ENCODE measurements at places on chromosomes 13 and 19.

DNA sequence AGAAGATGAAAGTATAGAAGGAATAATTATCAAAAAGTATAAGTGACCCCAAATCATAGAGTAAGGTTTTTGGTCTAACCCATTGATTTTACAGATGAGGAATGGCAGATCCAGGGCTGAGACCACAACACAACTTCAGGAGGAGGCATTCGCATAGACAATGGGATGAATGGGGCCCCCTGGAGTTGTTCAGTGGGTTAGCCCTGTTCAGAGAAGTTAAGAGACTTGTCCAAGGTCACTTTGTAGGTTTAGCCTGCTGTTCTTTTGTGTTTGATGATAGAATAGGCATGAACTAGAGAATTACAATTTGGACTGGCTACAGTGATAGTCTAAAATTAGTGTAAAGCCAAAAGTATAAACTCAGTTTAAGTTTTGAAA is 233.9 kb downstream of the KCNRG start:
- no peak for DNase-seq

DNA sequence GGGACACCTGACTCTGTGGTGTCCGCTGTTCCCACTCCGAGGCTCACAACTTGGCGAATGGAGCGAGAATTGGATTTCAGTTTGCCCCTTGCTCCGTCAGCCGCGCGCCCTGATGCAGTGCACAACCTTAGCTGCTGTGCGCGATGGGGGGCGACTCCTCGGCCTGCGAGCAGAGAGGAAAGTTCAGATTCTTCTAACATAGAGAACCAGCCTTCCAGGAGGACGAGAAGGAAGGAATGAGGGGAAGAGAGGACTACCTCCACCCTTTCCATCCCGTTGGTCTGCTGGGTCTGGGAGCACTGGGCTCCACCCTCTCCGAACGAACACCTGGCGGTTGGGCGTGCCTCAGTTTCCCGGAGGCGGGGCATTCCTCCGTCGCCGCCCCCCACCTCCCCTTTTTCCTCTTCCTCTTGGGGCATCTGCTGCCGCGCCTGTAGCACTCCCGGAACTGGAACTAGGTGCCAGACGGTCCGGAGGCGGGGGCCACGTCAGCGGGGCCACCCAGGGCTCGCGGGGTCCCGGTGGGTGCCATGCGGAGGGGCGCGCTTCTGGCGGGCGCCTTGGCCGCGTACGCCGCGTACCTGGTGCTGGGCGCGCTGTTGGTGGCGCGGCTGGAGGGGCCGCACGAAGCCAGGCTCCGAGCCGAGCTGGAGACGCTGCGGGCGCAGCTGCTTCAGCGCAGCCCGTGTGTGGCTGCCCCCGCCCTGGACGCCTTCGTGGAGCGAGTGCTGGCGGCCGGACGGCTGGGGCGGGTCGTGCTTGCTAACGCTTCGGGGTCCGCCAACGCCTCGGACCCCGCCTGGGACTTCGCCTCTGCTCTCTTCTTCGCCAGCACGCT is at the start of gene KCNK6:
KCNK6 (plus strand) TSS at position 425 of the 838 bp plus-strand sequence; CDS start at position 531, 106 bp downstream.
- DNase-seq = peak; percentile 61

- no peak for DNase-seq
These were observed 307.4 kb downstream of the KLF5 start for GRCh38 chr13:73366241-73366640.

- DNase-seq = no peak
These were observed 929.0 kb downstream of the SLITRK6 start for GRCh38 chr13:84870190-84870589.

DNA sequence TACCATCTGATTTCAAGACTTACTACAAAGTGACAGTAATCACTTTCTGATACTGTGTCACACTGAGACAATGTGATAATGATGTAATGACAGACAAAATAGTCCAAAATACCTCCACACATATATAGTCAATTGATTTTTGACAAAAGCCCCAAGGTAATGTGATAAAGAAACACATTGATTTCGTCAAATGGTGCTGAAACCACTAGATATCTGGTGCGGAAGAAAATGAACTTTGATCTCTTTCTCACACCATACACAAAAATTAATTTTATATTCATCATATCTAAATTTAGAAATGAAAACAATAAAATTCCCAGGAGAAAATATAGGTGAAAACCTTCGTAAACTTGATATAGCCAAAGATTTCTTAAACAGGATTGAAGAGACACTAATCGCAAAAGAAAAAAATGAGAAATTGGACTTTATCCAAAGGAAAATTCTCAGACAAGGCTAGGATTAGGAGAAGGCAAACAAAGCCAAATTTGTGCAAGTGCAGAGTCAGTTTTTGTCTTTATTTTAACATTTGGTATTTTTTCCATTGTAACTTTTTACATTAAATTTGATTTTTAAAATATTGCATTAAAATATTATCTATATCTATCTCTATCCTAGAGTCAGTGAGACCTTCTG is 739.9 kb downstream of the DIAPH3 start:
- no peak for DNase-seq

GRCh38 chr13:81686877-81687276 is 1346.0 kb upstream of the SPRY2 start:
- no peak for DNase-seq

DNA sequence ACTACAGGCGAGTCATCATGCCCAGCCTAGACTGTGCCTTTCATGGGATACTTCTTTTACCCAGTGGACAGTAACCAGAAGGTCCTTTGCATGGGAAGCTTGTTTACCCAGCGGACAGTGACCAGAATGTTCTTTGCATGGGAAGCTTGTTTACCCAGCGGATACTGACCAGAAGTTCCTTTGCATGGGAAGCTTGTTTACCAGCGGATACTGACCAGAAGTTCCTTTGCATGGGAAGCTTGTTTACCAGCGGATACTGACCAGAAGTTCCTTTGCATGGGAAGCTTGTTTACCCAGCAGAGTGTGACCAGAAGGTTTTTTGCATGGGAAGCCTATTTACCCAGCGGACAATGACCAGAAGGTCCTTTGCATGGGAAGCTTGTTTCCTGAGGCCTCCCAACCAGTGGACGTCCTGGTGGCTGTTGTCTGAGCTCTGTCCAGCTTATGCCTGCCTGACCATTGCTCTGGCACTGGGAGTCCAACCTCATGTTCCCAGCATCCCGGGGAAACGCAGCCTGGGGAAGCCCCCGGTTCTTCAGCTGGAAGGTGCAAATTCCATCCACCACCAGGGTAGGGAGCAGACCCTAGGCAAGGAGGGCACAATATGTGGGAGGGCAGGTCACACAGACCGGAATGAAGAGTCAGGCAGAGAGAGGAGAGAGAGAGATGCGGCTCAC is 41.6 kb upstream of the PDCD5 start:
- no peak for DNase-seq

- DNase-seq = no peak
These were observed 2.3 kb downstream of the GRK1 start for GRCh38 chr13:113669231-113669754.

GRCh38 chr19:19399733-19400433 is 5.6 kb upstream of the GATAD2A start:
- no peak for DNase-seq

DNA sequence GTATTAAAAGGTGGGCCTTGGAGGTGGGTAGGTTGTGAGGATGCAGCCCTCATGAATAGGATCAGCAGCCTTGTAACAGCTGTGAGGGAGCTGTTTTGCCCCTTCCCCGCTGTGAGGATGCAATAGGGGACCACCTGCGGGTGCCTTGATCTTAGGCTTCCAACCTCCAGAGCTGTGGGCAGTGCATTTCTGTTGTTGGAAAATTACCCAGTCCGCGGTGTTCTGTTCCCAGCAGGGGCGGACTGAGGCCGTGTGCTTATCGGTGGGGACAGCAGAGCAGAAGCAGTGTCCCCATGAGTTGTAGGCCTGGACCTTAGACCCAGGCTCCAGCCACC is 54.8 kb upstream of the TEX29 start:
- no peak for DNase-seq

GRCh38 chr13:75798353-75799255 is 162.5 kb downstream of the LMO7 start:
- no peak for DNase-seq

- DNase-seq = peak; percentile 8
These were observed 55.8 kb upstream of the KCTD15 start for GRCh38 chr19:33740811-33741396.

DNA sequence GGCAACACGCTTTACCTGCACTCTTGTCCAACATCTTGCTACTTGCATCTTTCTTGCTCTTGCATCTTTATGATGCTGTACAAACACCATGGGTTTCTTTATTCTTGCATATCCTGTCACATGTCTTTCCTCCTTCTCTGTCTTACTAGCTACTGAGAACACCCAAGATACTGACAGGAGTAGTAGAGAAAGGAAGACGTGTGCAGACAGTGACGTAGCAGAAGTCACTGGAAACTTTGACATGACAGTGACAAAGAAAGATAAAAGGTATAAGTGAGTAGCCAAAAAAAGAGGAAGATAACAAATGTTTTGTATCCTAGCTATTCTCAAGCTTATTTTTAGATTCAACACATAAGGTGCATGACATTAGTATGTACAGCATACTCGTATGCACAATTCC is 34.2 kb downstream of the TRPC4 start:
- DNase-seq = no peak

- no peak for DNase-seq
These were observed 266.3 kb downstream of the PCDH20 start for GRCh38 chr13:61149331-61149730.

GRCh38 chr13:85373322-85373721 is 425.9 kb downstream of the SLITRK6 start:
- DNase-seq = no peak

GRCh38 chr19:55902080-55902751 is 29.9 kb downstream of the NLRP13 start:
- no peak for DNase-seq

DNA sequence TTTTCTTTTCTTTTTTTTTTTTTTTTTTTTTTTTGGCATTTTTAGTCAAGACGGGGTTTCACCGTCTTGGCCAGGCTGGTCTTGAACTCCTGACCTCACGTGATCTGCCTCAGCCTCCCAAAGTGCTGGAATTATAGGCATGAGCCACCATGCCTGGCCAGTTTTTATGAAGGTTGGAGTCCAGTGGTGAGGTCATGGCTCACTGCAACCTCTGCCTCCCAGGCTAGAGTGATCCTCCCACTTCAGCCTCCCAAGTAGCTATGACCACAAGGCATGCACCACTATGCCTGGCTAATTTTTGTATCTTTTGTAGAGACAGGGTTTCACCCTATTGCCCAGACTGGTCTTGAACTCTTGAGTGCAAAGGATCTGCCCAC is 4.2 kb downstream of the SNRPA start:
- DNase-seq = no peak

- no peak for DNase-seq
These were observed 37.3 kb downstream of the KDM4B start for GRCh38 chr19:5006201-5006600.

GRCh38 chr19:35882114-35882832 is 13.9 kb downstream of the APLP1 start:
- no peak for DNase-seq

- no peak for DNase-seq
These were observed 136.4 kb downstream of the ZAR1L start for GRCh38 chr13:32178763-32179162.

GRCh38 chr19:16457954-16458331 is 13.8 kb downstream of the EPS15L1 start:
- no peak for DNase-seq

DNA sequence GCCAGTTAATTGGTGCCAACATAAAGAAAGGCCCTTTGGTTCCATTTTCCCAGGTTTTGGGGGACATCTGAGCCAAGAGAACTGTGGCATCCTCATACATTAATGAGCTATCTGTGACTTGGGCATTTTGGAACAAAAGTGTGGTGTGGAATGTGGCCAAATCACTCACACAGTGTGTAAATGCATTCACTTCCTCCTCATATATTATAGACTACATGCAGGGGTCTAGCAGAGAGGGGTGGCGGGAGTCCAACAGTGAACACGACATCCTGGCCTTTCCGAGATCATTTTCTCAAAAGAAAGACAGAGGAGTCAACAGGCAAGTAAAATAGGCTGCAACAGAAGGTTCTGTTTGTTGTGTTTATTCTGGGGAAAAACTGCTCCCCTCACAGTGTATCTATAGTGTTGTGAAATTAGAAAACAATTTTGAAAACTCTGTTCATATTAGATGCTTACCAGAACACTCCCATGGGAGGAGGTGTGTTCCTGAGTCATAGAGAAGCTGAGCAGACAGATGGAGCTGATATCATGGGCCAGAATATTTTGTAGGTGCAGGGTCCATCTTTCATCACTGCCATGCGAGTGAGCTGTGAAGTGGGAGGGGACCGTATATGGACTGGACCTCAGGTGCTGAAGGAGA is 36.9 kb downstream of the PABPC3 start:
- no peak for DNase-seq

- no peak for DNase-seq
These were observed 109.6 kb downstream of the KLF5 start for GRCh38 chr13:73168226-73168952.

GRCh38 chr13:113317031-113317430 is 20.0 kb downstream of the LAMP1 start:
- DNase-seq = no peak

- no peak for DNase-seq
These were observed 11.6 kb upstream of the DCLK1 start for GRCh38 chr13:36142735-36143134.

DNA sequence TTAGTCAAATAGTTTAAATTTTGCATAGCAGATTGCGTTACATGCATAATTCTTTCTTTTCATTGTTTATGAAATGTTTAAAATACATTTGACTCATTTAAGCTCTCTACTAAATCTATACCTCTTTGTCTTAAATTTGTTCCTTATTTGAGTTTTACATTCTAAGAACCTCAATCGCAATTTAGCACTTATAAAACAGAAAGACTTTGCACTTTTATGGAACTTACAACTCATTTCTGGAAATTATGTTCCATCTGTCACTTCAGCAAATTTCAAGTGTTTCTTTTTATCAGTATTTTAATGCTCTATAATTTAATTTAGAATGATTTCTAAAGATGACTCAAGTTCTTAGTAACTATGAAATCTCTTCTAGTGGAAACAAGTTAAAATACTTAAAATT is 1505.8 kb upstream of the SPRY2 start:
- no peak for DNase-seq

GRCh38 chr19:35935911-35936737 is at the start of gene LRFN3:
Gene LRFN3 (plus strand): TSS chr19:35936374. CDS start chr19:35939426, 3,052 bp downstream.
- DNase-seq = peak; percentile 56

DNA sequence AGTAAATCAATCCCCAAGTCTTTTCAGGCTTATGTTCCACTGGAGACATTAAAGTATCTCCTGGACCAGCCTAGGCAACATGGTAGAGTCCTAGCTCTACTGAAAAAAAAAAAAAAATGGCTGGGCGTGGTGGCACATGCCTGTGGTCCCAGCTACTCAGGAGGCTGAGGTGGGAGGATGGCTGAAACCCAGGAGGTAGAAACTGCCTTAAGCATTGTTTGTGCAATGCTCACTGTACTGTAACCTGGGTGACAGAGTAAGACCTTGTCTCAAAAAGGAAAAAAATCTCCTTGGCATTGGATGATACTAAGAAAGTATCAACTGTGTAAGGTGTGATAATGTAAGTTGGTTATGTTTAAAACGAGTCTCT is 8.8 kb downstream of the KLK8 start:
- no peak for DNase-seq

DNA sequence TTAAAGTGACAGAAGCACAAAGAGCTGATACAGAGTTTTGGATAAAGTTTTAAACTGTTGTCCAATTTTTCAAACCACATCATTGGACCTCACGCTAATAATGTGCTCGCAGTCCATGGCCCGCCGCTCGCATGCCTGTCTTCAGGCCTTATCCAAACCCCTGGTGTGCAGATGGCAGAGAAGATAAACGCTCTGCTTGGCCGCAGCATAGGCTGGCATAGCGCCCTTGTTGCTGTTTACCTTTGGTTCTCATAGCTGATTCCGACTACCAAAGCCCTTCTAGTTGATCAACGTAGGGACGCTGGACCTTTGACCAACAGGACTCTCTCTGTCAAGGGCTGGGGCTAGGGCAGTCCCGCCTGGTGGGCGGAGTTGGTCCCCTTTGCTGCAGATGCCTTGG is 23.5 kb upstream of the QTRT1 start:
- no peak for DNase-seq

GRCh38 chr19:604355-604754 is 14.7 kb downstream of the HCN2 start:
- no peak for DNase-seq

Measured in activated CD4-positive, alpha-beta T cell treated with anti-CD3 and anti-CD28 coated beads for 4 hours (primary cell).